Foreskin keratinocyte (primary cell): ENCODE measurements at places on chromosomes 7 and 10.

DNA sequence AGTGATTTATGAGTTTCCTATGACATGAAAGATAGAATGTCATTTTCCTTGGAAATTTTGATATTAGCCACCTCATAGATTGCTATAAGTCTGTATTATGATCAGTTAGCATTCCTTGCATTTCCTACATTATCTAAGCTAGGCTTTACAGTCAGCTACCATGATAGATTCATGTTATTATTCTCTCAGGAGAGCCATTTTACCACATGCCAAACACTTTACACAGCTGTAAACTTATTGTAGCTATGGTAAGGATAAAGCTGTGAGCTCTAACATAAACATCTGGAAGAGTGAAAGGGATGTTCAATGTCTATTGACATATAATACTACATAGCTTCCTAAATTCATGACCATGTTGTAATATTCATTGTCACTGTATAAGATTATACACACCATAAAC, 608.0 kb downstream of the PHTF2 start:
- no peak for DNase-seq

DNA sequence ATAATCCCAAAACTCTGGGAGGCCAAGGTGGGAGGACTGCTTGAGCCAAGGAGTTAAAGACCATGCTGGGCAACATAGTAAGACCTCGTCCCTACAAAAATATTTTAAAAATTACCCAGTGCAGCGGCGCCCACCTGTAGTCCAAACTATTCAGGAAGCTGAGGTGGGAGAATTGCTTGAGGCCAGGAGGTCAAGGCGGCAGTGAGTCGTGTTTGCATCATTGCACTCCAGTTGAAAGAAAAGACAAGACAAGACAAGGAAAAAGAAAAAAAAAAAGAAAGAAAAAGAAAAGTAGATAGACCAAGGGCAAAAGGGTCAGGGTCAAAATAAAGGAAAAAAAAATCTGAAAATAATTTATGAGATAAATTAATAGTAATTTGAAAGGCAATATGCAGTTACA, 5.8 kb downstream of the ANXA7 start:
- DNase-seq, result no peak

GRCh38 chr10:105502058-105502457, 861.0 kb downstream of the SORCS3 start:
- DNase-seq, result no peak

- no peak for DNase-seq
Measured at GRCh38 chr10:77799352-77799751, 127.2 kb downstream of the DLG5 start.

GRCh38 chr10:85598646-85599045, 767.9 kb downstream of the GRID1 start:
- no peak for DNase-seq

DNA sequence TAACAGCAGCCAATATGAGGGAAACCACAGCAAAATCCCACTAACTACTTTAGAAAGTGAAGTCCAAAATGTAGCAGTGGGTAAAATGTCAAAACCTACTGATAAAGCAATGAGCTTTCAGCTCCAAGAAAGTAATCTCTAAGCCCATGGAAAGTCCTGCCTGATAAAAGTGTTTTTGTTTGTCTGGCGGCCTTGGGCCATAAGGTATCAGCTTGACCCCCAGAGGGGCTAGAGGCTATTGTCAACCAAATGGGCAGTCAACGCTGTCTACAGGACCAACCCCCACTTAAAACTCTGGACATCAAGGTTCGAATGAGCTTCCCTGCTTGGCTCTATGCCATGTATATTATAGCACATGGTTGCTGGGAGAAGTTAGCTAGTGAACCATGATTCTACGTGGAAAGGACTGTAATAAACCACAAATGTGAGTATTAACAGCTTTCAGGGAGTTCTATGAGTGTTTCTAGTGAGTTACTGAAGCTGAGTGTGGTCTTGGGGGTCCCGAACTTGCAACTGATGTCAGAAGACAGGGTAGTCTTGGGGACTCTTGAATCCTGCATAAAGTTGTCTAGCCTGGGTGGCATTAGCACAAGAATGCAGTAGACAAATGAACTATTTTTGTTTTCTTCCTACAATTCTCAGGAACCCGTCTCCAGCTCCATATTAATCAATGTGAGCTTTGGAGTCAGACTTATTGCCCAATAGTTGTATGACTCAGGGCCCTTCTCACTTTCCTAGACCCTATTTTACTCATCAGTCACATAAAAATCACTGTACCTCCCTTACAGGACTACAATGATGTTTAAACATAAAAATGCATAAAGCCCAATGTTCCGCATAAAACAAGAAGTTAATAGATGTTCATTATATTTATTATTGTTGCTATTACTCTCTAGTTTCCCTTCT, 164.9 kb downstream of the DGKI start:
- DNase-seq, result no peak

GRCh38 chr7:127250312-127251035, 2.3 kb downstream of the GRM8 start:
- DNase-seq, result peak; percentile 29

GRCh38 chr7:39952374-39952773, 2.3 kb downstream of the CDK13 start:
- DNase-seq, result peak; percentile 36

DNA sequence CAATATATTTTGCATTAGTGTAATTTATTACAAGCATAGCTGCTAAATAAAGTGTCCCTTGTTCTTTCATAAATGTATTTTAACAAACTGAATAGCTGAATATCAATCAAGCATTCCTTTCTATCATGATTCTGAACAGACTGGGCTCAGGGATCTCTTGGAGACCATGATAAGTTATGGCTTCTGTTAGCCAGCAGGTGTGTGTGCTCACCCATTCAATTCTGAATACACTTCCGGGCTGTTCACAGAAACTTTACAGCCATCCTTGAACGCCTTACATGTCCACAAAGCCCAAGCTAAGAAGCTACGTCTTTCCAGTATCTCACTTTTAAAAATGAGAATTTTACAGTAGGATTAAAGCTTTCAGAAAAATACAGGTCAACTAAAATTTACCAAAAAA, 115.1 kb downstream of the SVIL start:
- no peak for DNase-seq

GRCh38 chr10:18102404-18102803, 37.8 kb upstream of the CACNB2 start:
- DNase-seq, result no peak
